Mesothelial cell of epicardium (in vitro differentiated cells): ENCODE measurements at places on chromosomes 4 and X.

DNA sequence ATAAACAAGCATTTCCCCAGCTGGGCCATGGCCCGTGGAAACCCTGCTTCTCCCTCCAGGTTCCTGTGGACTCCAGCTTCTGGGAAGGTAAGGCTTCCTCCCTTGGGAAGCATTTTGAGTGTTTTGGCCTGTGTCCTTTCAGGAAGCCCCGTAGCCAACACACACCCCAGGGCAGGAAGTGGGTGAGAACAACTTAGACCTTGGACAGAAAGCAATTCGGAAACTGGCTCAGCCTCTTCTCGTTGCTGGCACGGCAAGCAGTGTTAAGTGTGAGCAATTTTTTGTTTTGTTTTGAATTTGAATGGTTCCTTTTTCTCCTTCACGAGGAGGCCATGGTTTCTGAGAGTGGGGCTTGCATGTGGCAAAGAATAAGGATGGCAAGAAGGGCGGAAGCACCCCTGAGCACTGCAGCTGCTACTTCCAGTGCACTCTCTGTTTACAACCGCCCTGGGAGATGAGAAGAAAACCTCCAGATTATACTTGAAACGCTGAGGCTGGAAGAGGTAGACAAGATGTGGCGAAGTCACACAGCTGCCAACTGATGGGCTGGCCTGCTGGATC lies 14.1 kb upstream of the CYTL1 start:
- DNase-seq = no peak

DNA sequence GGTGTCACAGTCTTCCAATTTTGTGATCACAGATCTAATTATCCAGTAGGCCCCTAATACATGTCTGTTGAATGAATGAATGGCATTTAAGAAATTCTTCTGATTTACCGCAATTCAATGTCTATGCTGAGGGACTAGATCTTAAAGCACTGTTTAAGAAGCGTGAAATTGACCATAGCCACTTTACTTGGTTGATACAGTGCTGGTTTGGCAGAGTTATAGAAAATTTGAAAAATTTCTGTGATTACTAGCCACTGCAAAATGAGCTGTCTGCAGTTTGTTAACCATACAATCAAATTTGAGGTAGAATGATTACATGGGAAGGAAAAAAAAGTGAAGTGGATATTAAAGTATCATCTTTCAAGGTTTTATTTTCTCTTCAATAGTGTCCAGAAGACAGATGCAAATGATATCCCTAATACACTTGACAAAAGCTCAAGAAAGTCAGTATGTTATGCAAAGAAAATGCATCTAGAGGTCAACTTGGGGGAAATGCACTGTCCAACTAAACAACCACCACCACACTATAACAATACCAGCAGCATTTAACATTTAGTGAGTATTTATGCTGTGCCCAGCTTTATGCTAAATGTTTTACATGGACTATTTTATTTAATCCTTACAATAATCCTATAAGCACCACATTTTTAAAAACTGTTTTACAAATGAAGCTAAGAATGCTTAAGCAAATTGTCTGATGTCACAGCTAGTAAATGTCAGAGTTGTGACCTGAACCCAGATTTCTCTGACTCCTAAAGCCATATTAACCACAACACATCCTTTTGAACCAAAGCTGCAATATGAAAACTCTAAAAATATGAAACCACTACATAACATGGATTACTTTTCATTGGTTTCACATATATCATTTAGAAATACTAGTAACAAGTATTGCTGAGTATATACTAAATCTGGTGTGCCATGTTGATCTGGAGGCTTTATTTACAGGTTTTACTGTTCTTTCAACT lies 217.9 kb upstream of the MAB21L2 start:
- no peak for DNase-seq

GRCh38 chr4:68175562-68176155 lies 46.0 kb upstream of the TMPRSS11F start:
- DNase-seq = peak; percentile 49

GRCh38 chr4:144411119-144411518 lies 234.8 kb upstream of the HHIP start:
- DNase-seq = no peak

DNA sequence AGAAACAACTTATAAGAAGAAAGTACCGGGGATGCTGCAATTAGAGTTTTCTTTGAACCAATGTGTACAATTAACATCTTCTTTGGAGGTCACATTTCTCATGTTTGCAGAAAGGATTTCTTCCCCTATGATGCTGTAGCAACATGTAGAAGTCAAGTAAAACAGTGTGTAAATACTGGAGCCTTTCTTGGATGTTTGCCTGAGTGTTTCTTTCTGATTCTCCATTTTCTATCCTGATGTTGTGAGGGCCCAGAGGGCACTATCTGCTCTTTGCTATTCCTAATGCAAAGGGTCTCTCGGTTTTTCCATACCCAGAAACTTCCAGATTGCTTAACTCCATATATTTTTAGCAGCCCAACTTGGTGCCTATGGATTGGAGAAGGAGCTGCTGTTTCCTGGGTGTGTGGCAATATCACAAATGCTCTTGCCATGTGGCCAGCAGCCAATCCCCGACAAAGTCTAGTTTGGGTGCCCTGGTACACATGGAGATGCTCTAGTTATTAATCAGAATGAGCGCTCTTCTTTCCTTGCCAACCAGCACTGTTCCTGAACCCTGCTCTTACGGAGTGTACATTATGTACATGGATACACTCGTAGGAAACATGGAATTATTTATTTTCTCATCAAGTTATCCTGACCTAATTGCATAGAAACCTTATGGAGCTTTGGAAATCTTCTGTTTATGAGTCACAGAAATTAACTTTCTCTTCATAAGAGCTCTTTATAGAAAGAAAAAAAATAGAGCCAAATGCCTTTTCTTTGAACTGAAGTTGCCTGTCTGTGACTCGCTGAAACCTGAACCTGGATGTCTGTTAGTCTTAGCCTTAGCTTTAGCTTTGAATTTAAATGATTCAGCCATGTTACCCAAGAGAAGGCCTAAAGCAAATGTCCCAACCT lies 67.0 kb upstream of the GPC4 start:
- DNase-seq = no peak
